ENCODE measurements at places on chromosomes 13 and 19.
A peak's percentile ranks its signal among the peaks of the same experiment; 100 is the strongest.

- no peak for DNase-seq
Observed at GRCh38 chr19:50490991-50491472, 14.4 kb upstream of the GARIN5A start.

- DNase-seq, result no peak
Observed at GRCh38 chr19:57566396-57567265, 7.0 kb upstream of the ZNF550 start.

- DNase-seq, result no peak
Observed at GRCh38 chr19:35141837-35142605, 1.0 kb upstream of the FXYD7 start.

GRCh38 chr13:22102271-22102670 is 431.4 kb downstream of the FGF9 start:
- no peak for DNase-seq

GRCh38 chr19:883661-884211 is 9.3 kb downstream of the MED16 start:
- no peak for DNase-seq

- no peak for DNase-seq
Observed at GRCh38 chr19:34688592-34688991, 11.1 kb downstream of the ZNF302 start.

DNA sequence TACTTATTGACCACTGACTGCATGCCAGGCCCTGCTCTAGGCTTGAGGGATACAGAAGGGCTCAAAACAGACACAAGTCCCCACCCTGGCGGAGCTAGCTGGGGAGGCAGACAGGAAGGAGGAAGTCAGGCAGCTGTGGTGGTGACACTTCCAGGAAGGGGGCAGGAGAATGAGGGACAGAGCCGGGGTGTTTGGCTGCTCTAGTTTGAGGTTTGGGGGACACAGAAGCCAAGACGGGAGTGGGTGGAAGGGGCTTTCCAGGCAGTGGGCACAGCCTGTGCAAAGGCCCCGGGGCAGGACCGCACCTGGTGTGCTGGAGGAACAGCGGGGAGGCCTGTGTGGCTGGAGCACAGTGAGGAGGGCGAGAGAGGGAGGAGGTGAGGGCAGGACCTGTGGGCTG is 4.0 kb downstream of the MRPL54 start:
- DNase-seq, result no peak

GRCh38 chr19:47315125-47315821 is 5.6 kb downstream of the C5AR1 start:
- DNase-seq, result no peak

DNA sequence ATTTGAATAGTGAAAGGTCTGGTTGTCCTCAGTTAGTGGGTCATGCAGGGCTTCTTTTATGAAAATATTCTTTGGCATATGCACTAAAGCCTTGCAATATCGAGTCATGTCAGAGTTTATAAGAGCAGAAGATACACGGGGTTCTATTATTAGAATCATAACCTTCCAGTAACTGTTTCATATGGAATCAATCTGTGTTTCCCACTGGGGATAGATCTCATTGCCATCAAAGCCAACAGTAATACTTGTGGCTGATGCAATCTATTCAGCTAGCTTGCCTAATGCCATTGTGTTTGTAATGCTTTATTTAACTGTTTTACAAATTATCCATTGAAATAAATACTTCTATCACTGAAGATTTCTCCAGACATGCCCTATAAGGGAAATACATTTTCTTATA is 746.9 kb upstream of the PCDH9 start:
- no peak for DNase-seq

DNA sequence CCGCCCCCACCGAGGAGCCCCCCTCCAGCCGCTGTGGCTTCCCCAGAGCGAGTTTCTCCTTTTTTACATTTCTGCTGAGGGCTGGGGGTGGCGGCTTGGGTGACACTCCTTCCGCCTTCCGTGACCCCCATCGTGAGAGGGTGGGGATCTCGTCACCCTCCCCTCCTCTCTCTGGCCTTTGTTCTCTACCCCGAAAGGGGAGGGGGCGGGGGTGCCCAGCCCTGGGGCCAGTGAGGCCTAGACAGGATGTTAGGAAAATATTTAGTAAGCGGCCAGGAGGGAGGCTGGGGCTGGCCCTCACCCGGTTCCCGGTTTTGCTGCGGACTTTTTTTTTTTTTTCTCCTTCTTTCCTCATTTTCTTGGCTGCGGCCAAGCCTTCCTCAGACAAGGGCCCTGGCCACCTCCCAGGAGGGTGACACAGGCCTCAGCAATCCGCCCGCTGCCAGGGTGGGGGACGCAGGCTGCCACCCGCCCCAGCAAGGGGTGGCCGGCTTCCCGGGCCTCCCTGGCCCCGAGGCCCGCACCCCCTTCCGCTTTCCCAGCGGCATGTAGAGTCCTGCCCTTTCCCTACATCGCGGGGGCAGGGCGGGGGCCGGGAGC is 3.9 kb downstream of the MIDN start:
- no peak for DNase-seq

GRCh38 chr19:12636631-12637030 is 25.9 kb downstream of the ZNF791 start:
- DNase-seq, result no peak

DNA sequence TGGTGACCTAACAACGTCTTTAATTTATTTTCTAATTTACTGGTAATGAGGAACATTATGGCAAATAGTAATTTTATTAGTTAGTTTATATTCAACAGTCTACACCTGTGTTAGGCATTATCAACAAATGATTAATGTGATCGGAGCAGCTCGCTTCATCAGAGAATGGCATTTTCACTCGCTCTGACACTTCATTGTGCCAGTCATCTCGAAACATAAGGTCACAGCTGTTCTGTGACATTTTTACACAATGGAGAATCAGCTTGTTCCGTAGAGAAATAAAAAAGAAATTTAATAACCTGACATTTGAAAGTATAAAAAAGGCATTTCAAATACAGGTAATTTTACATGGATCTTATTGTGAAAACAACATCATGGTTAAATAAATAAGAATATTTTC is 858.4 kb downstream of the SLITRK6 start:
- no peak for DNase-seq

GRCh38 chr19:30161770-30162169 is 210.4 kb upstream of the ZNF536 start:
- no peak for DNase-seq

GRCh38 chr13:110984381-110984780 is 69.5 kb upstream of the ANKRD10 start:
- no peak for DNase-seq

- no peak for DNase-seq
Observed at GRCh38 chr13:31957772-31958171, 73.8 kb upstream of the FRY start.

GRCh38 chr19:31667106-31667505 is 317.9 kb upstream of the TSHZ3 start:
- no peak for DNase-seq

GRCh38 chr19:49574206-49574755 is 6.1 kb downstream of the NOSIP start:
- DNase-seq, result no peak

- DNase-seq, result no peak
Observed at GRCh38 chr19:1455336-1456120, 5.6 kb downstream of the APC2 start.

- no peak for DNase-seq
Observed at GRCh38 chr19:10074153-10074552, 12.0 kb upstream of the SHFL start.

DNA sequence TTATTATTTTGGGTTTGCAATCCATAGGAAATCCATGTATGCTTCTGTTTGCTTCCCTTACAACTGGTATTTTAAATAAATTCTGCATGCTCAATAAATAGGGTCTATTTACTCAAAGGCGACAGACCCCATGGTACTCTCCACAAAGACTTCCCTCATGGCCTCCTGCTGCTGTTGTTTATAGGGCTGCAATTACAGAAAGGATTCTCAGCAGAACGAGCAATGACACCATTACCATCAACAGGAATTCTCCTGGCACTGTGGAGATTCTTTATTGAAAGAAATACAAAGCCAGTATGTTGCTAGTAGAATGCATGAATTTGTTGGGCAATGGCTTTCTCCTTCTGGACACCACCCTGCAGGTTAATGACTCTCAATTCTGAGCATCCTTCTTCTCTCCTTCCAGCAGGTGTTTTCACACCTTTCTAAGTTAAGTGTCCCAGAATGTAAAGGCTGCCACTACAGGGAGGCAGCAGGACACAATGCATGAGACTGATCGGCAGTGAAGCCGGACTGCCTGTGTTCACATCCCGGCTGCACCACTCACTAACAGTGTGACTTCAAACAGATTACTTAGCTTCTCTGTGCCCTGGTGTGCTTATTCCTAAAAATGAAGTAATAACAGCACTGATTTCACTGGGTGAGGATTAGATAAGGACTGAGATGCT is 360.2 kb downstream of the DNAJC15 start:
- no peak for DNase-seq

DNA sequence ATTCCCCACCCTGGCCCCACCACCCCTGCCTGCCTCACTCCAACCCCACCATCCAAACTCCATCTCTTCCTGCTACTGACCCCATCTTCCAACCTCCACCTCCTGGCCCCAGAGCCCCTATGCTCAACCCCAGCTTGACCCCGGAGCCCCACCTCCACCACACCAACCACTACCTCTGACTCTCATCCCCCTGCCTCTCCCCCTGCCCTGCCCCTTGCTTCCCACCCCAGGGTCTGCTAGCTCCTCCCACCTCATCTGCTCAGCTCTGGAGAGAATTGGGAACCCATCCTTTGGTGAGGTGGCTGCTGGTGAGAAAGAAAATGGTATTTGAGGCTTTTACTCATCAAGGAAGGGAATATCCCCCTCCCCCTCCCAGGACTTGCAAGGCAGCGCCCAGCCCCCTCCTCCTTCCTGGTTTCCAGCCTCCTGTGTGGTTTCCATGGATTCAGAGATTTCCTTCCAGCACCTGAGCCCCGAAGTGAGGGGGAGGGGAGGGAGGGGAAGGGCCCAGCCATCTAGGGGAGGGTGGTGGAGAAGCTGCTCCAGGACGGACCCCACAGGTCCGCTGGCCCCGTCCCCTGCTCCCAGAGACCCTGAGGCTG is 11.4 kb upstream of the PEPD start:
- no peak for DNase-seq

DNA sequence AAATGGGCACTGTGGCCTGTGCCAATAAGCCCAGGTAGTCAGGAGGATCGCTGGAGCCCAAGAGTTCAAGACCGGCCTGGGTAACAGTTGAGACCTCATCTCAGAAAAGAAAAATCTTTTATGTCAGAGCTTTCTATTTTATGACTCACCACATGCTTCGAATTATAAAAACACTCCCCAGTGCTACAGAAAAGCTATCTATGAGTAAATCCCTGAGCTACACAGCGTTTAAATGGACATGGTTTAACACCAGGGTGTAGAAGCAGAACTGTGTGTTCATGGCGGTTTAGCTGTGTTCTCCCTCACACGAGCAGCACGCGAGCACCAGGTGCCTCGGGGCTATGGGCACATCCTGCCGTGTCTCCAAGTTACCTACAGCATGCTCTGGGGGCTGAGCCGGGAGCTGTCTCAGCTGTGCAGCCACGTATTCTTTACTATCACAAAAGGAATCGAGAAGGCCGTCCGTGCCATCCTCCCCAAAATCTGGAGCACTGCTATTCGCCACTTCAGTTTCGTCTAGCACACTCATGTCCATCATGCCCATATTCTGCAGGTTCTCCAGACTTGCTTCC is 6.7 kb downstream of the SAFB2 start:
- no peak for DNase-seq

- no peak for DNase-seq
Observed at GRCh38 chr19:30865511-30865910, 483.7 kb downstream of the TSHZ3 start.

GRCh38 chr13:98504371-98504963 is 72.4 kb downstream of the STK24 start:
- DNase-seq, result no peak

DNA sequence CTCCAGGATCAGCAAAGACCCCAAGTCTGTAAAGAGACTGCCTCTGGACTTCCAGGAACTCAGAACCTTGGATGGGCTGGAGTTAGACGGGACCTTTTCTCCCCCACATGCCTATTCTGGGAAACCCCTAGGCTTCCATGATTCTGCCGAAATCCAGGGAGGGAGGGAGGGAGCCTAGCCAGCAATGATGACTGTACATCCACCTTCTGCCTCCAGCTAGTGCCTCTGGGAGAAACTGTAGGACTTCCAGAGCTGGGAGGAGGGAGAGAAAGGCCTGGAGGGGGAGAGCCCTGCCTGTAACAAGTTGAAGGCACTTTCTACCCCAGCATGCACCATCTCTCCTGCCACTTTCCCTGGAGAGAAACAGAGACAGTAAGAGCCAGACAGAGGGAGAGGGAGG is 6.0 kb upstream of the HAS1 start:
- DNase-seq, result no peak

DNA sequence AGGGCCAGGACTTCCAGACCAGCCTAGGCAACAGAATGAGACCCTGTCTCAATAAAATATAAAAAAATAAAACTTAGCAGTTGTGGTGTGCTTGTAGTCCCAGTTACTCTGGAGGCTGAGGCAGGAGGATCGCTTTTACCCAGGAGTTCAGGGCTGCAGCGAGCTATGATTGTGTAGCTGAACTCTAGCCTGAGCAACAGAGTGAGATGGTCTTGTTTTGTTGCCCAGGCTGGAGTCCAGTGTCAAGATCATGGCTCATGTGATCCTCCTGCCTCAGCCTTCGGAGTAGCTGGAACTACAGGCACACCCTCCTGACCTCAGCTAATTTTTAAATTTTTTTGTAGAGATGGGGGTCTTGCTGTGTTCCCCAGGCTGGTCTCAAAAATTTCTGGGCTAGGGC is 4.3 kb upstream of the JUNB start:
- DNase-seq, result no peak

- no peak for DNase-seq
Observed at GRCh38 chr19:13097463-13098258, 5.0 kb downstream of the LYL1 start.

GRCh38 chr19:39109641-39110040 is 15.9 kb upstream of the PAK4 start:
- no peak for DNase-seq

DNA sequence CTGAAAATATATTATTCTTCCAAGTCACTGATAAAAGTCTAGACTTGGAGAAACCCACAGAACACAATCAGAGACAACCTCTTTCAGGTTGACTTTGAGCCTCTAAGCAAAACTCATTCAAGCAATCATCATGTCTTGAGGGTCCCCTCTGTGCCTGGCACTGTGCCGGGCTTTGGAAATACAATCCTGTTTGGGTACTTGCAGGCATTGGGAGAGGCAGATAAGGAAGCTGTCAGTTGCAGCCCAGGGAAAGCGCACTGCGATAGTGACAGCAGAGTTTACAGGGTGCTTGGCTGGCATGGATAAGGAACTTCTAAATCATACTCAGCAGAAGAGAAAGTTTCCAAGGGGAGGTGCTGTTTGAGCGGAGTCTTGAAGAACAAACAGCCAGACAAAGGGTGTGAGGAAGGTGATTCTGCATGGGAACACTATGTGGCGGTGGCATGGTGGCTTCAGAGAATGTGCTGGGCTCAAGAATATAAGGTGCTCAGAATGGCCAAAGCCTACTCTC is 9.1 kb downstream of the SERP2 start:
- DNase-seq, result no peak

DNA sequence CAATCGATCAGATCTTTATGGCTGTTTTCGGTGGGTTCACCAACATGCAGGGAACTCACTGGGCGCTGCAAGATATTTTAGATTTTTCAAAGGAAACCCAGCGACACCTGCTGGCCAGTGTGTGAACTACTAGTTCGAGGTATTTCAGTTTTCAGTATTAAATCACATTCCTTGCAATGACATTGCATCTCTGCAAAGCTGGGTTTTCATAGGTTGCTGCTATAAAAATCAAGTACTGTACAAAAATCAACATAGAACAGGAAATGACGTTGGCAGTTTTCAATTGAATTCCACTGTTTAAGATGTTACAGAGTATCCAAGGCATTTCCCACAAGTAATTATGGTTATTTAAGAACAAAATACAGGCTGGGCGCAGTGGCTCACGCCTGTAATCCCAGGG is 17.6 kb downstream of the LIG1 start:
- DNase-seq, result peak; percentile 56

Data from activated CD8-positive, alpha-beta memory T cell treated with anti-CD3 and anti-CD28 coated beads for 4 hours (primary cell).